ENCODE measurements at places on chromosomes 2 and 18.

GRCh38 chr2:205948496-205948837 is 137.5 kb downstream of the INO80D start:
- no peak for DNase-seq

DNA sequence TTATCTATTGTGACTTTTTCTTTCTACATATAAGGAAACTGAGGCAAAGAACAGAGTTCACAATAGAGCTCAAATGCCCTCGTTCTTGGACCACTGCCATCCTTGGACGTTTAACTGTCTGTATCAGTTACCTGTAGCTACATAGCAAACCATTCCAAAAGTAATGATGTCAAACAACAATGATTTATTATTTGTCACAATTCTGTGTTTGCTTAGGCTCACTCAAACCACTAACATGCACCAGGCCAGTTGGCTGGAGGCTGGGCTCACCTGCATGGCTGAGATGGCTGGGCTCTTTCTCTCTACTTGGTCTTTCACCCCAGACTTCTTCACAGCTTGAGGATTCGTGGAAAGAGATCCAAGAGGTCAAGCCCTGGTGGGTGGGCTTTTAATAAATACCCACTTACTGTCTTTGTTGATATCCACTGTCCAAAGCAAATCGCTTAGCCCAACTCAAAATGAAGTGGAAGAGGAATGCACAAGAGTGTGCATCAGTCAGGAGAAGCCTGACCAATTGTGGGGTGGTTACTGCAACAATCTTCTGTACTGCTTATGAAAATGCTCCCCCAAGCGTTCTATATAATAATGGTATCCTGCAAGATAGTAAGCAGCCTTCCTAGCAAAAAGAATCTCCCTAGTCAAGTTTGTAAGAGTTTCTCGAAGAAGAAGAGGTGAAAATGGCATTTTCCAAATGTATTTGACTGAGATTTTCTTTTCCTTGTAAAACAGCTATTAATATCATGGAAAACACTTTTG is 163.5 kb upstream of the NT5C1B start:
- DNase-seq, result no peak

DNA sequence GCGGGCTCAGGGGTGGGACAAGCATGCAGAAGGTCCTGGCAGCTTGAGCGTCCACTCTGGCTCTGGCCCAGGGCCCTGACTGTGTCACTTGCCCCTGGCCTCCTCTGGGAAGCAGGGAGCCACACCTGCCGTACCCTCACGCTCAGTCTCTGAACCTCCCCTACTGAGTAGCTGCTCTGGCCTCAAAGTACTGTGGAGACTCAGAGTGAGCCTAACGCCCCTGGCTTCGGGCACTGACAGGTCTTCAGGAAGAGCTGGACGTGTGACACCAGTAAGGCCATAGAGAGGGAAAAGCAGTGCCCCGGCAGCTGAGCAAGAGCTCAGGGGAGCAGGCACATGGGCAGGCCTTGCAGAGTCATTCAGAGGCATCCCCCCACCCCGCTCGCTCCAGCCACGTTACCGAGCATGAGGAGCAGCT is 73.3 kb downstream of the SFXN5 start:
- no peak for DNase-seq

DNA sequence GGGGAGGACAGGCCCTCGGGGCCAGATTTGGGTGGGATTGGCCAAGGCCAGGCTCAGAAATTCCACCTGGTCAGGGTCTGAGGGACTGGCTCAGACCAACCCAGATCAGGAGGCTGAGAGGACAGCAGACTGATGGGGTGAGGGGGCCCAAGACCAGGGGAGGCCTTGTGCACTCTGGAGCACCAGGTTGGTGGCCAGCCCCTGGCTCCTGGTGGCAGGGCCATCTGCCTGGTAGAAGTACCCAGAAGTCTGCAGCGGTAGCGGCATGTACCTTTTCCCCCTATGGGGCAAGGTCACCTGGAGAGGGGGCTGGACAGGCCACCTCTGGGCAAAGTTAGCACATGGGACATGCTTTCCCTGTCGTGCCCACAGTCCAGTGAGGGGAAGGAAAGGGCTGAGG is 21.2 kb upstream of the ODC1 start:
- no peak for DNase-seq

DNA sequence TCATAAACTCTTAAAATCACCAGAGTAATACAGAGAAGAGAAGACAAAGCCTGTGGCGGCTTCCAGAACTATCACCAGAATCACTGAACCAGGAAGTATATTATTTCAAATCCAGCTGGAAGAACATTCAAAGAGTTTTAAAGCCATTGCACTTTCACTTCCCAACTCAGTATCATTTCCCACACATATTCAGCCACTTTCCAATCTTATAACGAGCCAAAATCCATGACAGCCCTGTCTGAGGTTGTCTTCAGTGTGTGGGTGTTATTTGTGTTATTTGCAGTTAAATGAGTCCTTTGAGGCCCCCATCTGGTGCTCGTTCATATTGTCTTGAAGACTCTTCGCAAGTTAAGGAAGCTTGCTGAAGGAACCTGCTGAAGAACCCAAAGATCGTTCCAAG is 559.9 kb downstream of the TSN start:
- DNase-seq, result no peak

GRCh38 chr18:25557011-25557410 is 205.0 kb upstream of the ZNF521 start:
- DNase-seq, result no peak

- DNase-seq, result no peak
Observed at GRCh38 chr2:155982135-155982534, 350.4 kb downstream of the NR4A2 start.
